IPS DF 19.7 (cell line): ENCODE measurements at places on chromosomes 7 and 10.

GRCh38 chr10:97445357-97445721 lies 467 bp downstream of the EXOSC1 start:
- DNase-seq: no peak

- no peak for DNase-seq
Measured at GRCh38 chr10:88989824-88990383, 694 bp upstream of the FAS start.

DNA sequence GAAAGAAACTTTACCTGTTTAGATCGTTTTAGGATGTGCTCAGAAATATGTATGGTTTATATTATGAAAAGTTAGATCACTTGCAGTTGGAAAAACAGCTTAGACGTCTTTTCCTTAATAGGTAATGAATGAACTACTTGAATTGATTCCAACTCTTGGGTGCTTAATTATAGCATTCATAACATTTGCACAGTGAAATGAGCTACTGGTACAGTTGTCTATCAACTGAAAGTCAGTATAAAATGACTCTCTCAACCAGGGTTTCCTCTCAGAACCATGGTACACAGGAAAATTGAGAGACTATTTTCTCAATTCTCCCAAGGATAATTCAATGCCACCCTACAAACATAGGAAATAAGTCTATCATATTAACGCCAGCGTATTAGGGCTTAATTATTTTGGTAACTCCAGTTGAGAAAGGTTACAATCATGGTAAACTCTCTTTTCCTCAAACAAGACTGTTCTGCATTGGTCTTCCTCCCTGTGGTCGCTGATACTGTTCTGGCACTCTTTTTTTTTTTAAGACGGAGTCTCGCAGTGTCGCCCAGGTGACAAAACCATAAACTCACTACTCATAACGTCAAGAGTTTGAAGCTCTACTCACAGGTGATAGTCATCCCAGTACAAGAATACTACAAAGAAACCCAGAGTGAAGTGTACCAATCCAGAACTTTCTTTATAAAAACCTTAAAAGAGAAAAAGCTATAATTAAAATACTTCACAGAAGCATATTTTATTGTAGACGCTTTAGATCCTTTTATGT lies 2.0 kb downstream of the ANLN start:
- DNase-seq: no peak

DNA sequence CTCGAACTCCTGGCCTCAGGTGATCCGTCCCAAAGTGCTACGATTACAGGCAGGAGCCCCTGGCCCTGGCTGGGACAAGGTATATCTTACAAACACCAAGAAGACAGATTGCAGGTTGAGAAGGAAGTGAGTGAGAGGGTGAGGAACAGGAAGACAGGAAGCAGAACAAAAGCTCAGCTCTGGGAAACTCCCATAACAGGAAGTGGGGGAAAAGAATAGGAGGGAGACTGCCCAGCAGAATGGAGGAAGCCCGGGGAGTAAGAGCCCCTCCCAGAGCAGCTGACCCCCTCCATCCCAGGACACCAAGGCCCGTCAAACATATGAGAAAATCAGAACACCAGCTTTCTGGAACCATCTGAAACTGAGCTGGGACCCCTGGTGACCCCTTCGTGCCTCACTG lies 2.9 kb downstream of the TECPR1 start:
- no peak for DNase-seq

DNA sequence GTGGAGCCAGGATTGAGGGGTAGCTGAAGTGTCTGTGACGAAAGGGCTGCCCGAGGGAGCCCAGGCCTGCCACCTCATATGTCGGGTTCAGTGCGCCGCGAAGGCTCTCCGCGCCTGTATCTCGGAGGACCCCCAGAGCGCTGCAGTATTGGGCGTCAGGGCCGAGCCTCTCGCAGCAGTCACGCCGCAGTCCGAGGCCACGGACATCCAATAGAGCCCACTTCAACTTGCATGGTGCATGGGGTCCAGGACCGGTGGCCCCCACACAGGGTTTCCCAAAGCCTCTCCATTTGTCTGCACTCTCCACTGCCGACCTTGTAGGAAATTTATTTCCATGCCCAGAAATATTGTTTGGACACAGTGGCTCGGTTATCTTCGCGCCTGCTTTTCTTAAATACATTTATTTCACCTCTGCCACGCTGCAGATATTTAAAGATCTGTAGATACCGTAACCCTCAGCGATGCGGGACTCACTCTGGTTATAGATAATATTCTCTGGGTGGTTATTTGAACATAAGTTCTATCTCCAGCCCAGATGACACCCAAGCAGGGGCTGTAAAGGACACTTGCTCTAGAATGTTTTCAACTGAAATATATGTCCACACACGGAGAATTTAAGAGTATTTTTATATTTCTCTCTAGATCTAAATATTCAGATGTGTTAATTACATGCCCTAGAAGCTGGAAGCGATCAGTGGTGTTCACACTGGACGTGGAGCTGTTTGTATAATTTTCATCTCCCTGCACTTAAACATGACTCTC lies 5.1 kb upstream of the ZNF503 start:
- DNase-seq: no peak

GRCh38 chr10:131314799-131315198 lies 3.3 kb upstream of the TCERG1L start:
- no peak for DNase-seq

DNA sequence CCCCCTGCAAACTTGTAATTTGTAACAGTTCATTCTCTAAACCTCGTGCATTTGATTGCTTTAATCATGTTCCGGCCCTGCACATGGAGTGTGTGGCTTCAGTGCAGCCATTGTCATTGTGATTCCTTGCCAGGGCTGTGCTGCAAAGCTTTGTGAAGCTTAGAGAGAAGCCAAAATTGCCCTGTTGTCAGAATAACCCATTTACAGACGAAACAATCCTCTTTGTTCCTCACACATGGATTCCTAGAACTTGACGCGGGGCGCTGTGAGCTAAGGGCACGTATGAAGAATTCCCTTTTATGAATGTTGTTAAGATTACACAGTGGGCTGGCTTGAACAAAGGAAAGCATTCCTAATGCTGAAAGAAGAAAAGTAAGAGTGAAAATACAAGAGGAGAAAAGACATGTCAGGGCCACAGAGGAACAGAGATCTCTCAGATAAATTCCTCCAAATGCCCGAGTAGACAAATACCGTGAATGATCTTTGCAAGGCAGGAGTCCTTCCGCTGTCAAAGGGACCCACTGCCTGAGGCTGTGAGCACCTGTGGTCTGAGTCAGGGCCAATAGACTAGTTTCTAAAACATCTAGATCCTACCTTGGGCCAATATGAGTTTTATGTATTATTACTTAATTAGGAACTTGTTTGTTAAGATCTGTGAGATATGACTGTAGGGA lies 205.4 kb upstream of the C7orf33 start:
- DNase-seq: no peak

- DNase-seq: no peak
Measured at GRCh38 chr10:114685456-114685855, 27.4 kb upstream of the ABLIM1 start.

GRCh38 chr7:44353668-44354067 lies 28.3 kb upstream of the CAMK2B start:
- DNase-seq: no peak

DNA sequence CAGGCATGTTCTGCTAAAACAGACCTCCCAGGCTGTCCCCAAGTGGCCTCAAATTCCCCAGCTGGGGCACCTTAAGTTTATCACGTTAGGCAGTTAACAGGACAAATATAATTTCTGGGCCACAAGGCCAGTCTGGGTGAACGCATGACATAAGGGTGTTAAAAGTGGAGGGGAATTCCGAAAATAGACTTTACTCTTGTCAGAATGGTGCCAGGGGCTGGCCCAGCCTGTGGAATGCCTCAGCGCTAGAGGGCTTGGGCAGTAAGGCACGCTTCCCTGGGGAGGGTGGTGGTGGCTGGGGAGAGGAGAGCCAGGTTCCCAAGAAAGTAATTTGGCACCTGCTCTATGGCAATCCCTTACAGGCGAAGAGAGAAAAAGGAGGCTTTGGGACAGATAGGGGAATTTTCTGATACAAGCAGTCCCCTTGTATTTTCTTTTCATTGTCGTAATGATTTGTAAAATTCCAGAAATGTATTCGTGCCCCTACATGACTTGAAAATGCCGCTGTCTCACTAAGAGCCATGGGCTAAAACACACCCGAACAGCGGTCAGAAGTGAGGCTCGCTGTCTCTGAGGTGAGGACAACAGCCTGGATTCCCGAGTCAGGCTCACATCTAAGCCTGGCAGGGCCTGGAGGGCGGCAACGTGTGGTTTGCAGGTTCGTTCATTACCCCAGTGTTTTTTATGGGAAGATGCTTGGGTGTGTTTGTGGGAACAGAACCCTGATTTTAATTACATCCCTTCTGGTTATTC lies 463.2 kb upstream of the GALNT17 start:
- no peak for DNase-seq

DNA sequence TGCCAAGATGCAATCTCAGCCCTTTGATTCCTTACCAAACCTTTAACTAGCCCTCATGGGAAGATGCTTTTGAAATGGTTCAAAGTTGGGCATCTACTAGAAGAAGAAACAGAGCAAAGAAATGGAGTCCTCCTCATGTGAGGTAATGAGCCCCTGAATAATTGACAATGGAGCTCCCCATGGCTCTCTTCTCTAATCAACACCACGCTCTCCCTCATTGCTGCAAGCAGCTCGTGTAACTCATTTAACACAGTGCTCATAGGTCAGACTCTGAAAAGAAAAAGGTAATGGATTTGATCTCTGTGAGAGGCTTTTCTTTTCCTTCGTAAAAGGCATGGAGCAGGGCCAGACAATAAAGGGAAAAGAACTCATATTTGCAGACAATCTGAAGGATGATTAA lies 312.8 kb downstream of the PHTF2 start:
- DNase-seq: no peak

DNA sequence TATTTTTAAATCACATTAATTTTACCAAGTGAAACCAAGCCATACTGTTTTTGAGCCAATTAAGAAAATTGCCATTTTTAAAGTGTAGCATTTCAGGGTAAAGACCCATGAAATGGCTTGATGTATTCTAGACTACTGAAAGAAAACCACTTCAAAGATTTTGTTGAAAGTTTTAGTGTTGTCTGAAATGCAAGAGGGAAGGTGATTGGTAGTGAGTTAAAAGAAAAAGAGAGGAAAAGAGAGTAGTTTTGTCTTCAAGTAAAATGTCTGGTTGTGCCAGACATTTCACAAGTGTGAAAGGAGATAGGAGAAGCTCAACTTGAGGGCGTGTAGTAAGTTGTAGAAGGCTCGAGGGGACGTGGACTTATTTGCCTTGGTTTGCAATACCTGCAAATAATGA lies 41.6 kb downstream of the CALML5 start:
- DNase-seq: no peak

DNA sequence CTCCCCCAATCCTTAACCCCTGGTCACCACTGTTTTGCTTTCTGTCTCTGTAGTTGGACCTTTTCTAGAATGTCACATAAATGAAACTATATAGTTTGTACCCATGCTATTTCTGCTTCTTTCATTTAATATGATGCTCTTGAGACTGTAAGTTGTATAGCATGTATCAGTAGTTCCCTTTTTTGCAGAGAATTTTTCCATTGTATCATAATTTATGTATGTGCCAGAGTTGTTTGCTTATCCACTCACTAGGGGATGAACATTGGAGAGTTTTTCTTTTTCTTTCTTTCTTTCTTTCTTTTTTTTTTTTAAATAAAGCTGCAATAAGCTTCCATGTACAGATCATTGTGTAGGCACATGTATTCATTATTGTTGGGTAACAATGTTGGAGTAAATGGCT lies 544.8 kb downstream of the CNTNAP2 start:
- no peak for DNase-seq

DNA sequence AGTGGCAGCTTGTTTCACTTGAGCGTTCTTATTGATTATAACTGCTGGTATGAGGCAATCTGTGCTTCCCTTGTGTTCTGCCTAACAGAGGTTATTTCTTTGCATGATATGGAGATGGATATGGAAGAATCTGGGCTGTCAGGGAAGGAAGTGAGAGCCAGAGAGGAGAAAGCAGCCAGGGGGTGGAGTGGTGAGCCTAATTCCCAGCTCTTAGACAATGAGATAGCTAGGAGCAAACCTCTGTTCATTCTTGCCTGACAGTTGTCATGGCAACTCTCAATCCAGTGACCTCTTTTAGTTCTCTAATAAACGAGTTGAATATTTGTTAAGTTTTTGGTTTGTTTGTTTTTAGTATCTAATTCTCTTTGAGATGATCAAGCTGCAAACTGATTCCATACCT lies 214.3 kb downstream of the NRG3 start:
- no peak for DNase-seq

DNA sequence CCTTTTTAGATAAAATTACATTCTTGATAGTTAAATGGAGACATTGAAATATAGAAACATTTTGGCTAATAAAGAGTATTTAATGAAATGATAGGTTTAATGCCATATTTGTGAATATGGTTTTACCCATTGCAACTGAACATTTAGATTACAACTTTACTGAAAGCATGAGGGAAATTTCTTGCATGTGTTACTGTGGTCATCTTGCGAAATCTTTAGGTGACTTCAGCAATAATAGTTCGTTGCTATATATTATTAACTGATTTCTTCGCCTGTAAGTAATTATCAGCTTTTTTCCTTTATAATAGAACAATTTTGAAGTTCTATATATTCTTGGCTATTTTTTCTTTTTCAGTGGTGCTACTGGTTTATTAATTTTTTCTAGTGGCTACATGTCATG lies 83.2 kb downstream of the MLLT10 start:
- no peak for DNase-seq

- no peak for DNase-seq
Measured at GRCh38 chr7:82433507-82433906, 10.1 kb downstream of the CACNA2D1 start.

- no peak for DNase-seq
Measured at GRCh38 chr10:129523723-129524316, 56.8 kb downstream of the MGMT start.

GRCh38 chr10:31928549-31929260 lies at the start of gene ARHGAP12:
Gene ARHGAP12, minus strand, starts transcription at chr10:31928831. Its CDS starts 19,976 bp downstream, at chr10:31908855.
- no peak for DNase-seq

DNA sequence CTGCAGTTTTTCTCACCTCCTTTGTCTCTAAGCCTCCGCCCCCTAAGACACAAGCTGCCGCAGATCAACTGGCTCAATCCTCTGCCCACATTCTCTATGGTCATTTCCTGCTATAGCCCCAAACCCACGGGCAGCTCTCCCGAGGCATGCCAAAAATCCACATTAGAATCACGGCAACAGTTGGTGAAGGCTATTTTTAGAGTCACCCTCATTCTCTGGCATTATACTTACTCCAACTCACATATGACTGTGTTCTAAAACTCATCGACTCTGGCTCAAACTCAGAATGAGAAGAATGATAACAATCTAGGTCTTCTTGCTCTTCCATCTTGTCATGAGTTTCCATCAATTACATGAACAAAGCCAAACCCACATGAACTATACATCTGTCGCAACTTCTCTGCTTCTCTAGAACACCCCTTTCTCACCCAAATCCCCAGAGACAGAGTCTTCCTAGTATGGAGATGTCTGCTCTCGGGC lies 10.9 kb upstream of the KIAA1549 start:
- no peak for DNase-seq

DNA sequence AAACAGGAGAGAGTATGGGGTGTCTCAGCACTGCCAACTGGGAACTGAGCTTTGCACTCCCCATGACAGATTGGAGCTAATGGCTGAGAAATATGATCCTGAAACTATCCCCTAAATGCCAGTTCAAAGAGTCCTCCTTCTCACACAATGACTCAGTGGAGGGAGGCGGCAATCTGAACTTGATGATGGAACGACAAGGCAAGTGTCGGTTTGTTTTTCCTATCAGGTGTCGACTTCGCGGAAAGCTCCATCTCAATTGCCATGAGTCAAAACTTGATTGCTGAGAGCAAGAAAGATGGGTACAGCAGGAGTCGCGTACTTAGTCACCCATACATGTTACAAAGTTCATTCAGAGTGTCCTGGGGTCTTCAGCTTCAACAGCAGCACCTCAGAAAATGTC lies 52.5 kb downstream of the NPY start:
- no peak for DNase-seq

- DNase-seq: no peak
Measured at GRCh38 chr7:7173956-7174632, 8.2 kb upstream of the C1GALT1 start.
